GM12865 (cell line): ENCODE measurements at places on chromosomes 4 and X.

DNA sequence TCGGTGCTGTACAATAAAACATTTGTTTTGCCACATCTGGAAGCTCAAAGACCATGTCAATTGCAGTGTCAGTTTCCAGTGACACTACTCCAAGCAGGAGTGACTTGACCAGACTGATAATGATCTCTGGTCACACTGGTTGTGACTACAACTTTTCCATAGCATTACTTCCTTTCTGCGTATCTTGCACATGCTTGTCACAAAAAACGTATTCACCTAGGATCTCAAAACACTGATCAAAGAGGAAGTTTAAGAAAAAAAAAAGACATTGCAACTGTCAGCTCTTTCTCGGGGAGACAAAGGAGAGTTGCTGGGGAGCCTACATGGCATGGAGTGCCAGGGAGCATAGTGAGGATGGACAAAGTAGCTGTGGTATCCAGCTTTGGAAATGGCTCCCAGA, 60.6 kb downstream of the OPHN1 start:
- DNase-seq: no peak

DNA sequence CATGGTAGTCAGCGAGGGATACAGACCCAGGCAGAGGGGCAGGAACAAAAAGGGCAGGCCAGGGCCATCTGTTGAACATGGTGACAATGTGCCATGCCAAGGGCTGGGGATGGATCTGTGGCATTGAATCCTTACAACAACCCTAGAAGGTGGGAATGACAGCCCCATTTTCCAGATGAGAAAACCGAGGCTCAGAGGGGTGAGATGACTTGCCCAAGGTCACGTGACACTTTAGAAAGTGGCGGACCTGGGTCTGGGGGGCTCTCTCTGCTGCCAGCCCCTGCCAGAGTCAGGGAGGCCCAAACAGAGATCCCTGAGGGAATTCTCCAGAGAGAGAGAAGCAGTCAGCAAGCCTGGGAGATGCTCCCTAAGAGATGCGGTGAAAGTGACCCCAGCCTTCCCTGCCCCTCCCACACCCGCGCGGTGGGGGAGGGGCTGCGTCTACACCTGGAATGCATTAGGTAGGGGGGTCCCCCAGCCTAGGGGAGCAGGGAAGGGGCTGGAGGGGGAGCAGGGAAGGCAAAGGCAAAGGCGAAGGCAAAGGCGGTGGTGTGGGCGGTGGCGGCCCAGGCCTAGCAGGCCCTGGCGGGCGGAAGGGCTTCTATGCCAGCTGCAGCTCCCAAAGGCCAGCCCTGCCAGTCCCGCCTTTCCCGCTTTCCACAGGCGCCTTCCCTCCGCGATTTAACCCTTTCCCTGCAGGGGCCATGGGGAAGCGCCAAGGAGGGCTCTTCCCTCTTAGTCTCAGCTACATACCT, 13.0 kb downstream of the FGD1 start:
- no peak for DNase-seq

DNA sequence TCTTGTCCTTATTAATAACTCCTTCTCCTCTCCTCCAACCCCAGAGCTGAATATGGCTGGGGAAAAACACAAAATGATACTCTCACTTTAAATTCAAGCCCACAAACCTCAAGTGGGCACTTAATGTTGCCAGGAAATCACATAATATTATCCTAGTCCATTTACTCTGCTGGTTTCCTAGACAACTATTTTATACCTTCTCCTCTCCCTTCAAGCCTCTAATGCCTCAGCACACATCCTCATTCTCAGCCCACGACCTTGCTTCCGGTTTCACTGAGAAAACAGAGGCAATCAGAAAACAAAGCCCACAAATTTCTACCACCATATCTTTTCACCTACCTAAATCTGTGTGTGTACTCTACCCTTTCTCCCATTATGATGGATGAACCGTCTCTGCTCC, 12.1 kb upstream of the CLCN5 start:
- DNase-seq: peak; percentile 36

DNA sequence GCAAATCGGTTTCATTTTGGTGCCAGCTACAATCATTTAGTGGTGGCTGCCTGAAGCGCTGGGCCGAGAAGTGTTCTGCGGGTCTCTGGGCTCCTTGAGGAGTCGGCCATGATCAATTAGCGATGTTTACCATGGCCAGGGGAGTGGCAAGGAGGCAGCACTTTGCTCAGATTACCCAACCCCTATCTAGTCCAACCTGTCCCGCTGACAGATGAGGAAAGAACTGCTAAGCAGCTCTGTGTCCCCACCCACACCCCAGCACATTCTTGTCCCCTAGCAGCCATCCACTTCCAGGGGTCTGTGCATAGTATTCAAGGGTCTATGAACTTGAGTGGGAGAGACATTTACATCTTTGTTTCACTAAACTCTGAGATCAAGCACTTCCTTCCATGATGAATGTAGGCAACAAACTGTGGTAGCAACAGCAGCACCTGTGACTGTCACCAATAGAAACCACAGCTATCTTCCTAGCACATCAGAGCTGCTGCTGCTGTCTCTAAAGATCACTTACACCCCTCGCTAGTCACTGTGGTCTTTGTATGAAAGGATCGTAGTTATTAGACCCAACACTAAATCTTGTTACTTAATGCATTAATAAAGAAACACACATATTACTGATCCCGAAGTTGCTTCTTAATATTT, 331.6 kb downstream of the BCOR start:
- peak; percentile 11 for DNase-seq

- peak; percentile 37 for DNase-seq
Measured at GRCh38 chr4:153780876-153781275, 8.0 kb downstream of the SFRP2 start.

GRCh38 chr4:126071346-126072333, 756.9 kb downstream of the FAT4 start:
- no peak for DNase-seq

- no peak for DNase-seq
Measured at GRCh38 chr4:120555058-120555457, 367.5 kb downstream of the PRDM5 start.

DNA sequence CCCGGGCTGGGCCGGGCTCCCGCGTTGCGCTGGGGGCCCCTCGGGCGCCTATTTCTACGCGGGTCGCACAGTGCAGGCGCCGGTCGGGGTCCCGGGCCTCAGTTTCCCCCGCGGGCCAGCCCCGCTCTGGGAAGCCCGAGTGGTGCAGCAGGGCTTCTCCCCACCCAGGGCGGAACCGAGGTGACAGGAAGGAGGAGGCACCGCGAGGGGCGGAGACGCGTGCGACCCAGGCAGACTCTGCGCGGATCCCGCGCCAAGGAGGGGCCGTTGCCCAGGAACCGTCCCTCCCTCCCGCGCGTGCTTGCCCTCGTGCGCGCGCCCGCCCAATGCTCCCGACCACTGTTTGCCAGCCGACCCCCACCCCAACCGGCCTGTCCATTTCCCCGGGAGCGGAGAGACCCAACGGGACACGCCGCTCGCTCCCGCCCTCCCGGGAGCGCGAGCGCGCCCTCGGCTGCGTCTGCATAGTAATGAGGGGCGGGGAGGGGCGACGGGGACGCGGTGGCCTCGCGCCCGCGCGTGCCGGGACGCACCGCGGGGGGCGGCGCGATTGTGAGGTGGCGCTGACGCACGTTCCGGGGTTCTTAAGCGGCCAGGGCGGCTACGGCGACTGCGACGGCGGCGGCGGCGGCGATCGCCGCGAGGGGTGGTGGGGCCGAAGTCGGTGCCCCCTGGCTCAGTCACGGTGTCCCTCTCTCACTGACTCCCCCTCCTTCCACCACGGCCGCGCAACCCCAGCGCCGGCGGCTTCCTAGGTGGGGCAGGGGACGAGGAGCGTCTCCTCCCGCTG, at the start of gene CPEB2:
CPEB2 (plus strand) TSS at position 613 of the 790 bp plus-strand sequence. CDS start 193 bp downstream, outside the sequence.
- DNase-seq: peak; percentile 98

- peak; percentile 31 for DNase-seq
Measured at GRCh38 chrX:70998411-70999027, 67.6 kb upstream of the SLC7A3 start.

GRCh38 chr4:147037069-147037468, 91.4 kb upstream of the TTC29 start:
- DNase-seq: no peak

DNA sequence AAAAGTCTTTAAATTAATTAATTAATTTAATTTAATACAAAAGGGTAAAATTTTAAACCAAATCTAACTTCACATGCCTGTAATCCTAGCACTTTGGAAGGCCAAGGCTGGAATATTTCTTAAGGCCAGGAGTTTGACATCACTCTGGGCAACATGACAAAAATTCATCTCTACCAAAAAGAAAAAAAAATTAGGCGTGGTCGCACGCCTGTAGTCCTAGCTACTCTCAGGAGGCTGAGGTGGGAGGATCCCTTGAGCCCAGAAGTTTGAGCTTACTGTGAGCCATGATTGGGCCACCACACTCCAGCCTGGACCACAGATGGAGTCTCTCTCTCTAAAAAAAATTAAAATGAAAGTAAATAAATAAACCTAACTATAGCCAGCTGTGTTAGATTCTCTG, 39.2 kb upstream of the ANTXR2 start:
- DNase-seq: no peak

- DNase-seq: no peak
Measured at GRCh38 chr4:106628586-106629267, 260.1 kb upstream of the GIMD1 start.

- no peak for DNase-seq
Measured at GRCh38 chr4:23005691-23006090, 313.0 kb downstream of the GBA3 start.

DNA sequence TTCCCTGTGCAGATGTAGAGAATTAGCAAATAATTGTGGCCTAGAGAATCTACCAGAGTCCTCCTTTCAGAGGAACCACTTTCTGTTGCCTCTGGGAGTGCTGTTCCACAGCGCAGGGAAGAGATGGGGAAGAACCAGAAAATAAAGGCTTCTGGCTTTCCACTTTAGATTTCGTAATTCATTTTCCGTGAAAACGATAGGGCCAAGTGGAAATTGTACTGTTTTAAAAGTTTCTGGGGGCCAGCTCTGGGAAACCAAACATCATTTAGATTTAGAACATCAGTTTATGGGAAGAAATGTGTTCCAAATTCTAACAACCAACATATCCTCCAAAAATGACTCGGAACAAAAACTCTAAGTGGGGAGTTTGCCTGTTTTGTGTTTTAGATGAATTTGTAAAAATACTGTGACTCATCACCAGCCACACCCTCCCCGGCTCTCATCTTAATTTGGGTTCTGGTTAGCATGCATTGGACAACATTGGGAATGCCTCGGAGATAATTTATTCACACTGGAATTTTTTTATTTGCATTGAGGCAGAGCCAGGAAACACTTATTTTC, 65.2 kb upstream of the LNX1 start:
- DNase-seq: no peak

GRCh38 chrX:96824166-96824565, 59.5 kb upstream of the RPA4 start:
- no peak for DNase-seq

GRCh38 chr4:25092139-25092538, 61.4 kb upstream of the LGI2 start:
- DNase-seq: no peak

- DNase-seq: peak; percentile 16
Measured at GRCh38 chr4:183657564-183657963, 1.4 kb downstream of the RWDD4 start.

DNA sequence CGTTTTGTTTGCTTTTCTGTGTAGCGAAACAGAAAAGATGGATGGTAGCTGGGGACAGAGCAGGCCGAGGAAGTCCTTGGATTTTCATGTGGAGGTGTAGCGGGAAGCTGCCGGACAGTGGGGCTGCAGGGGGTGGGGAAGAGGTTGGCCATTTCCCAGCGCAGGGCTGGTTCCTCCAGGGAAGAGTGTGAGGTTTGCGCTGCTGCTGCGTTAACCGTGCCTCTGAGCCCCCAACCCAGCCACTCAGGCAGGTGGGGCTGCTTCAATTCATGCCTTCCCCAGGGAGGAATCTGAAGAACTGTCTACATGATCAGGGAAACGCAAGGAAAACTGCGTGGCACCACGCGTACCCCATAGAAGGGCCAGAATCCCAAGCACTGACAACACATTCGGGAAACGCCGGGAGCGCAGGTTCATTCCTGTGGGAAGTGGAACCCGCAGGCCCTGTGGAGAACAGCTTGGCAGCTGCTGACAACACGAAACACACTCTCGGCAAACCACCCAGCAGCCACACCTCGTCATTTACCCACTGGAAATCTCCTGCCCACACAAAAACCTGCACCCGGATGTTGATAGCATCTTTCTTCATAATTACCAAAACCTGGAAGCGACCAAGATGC, 57.7 kb downstream of the PCGF3 start:
- no peak for DNase-seq

DNA sequence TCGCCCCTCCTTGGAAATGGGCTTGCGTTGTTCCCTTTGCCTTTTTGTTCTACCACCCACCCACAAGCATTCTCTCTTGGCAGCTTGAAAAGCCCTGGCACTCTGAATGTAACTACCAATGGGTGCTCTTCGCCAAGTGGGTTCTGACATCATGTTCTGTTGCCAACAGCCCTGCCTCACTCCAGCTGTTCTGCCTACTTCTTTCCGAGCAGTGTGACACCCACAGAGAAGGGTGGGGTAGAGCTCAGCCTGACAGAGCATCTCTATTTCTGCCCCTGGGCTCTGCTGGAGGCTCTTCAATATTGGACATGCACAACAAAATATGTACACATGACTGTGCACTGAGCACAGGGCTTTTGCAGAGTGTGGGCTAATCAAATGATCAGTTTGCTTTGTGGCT, 15.6 kb upstream of the EXOSC9 start:
- no peak for DNase-seq

- DNase-seq: peak; percentile 2
Measured at GRCh38 chr4:44447563-44448504, 775 bp downstream of the KCTD8 start.

GRCh38 chrX:30005813-30006212, 209.6 kb upstream of the MAGEB2 start:
- no peak for DNase-seq

- DNase-seq: no peak
Measured at GRCh38 chr4:46073778-46074177, 50.1 kb downstream of the GABRG1 start.

- peak; percentile 21 for DNase-seq
Measured at GRCh38 chr4:89619206-89619962, 217.6 kb downstream of the SNCA start.

DNA sequence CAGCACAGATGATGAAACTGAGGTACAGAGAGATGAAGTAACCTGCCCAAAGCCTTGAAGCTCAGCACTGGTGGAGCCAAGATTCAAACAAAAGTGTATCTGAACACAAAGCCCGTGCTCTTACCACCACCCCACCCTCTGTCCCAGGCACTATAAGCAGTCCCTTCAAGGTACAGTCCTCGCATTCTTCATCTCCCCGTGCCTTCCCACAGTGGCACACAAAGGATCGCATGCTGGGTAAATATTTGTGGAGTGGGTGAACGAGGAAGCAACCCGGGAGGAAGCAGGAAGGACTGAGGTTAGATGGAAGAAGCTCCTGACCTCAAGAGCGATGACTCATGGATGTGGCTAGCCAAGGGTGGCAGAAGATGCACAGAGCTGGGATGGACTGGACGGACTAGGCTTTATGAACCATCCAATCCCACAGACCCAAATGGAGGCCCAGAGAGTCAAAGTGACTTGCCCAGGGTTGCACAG, 18.4 kb downstream of the IQSEC2 start:
- DNase-seq: no peak

GRCh38 chr4:100430451-100430850, 87.4 kb downstream of the EMCN start:
- no peak for DNase-seq
